ENCODE measurements at places on chromosomes 6 and 20.

DNA sequence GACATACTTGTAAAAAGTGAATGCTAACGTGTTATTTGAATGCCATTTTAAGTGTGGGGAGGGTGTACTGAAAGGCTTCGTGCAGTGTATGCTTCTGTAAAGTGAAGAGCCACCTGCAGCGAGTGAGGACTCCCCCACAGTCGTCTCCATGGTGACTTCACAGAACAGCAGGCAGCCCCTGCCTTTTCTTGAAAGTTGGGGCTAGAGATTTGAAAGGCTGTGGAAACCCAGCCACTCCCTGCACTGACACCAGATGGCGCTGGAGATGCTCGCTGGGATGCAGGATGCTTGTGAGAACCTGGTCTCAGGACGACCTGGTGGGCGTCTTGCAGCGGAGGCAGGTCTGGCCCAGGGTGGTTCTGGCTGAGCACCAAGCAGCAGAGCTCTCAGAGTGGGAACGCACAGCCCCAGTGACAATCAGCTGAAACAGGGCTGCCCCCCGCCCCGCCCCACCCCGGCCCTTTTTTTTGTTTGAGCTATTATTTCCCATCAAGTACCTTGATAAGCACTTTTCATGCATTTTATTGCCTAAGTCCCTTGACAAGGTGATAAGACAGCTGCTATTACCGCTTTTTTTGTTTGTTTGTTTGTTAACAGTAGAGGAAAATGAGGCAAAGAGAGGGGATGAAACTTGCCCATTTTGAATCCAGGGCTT lies 150.3 kb downstream of the SYCP2 start:
- no peak for DNase-seq

DNA sequence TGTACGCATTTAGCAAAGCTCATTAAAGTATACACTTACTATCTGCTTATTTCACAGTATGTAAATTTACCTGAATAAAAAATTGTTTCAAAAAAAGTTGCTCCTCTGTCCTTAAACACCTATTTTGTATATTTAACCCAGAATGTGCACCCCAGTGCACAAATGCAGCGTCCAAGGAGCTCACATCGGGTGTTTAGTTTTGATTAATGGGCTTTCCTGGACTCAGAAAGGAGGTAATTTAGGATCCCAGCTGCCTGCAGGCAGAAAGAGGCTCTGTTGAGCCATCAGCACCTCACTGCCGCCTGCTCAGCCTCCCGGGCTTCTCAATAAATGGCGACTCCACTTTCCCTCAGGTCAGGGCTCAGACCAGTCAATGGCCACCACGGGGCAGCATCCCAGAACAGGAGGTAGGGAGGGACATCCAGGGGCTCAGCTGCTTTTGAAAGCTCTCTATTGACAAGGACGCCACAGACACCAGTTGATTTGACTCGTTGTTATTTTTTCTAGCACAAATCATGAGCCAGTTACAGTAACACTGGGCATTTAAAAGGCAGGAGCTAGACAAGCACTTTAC lies 70.2 kb upstream of the TBC1D7 start:
- DNase-seq, result no peak

GRCh38 chr6:87349896-87350295 lies 5.3 kb downstream of the C6orf163 start:
- DNase-seq, result no peak

GRCh38 chr6:117397536-117398227 lies 28.1 kb downstream of the ROS1 start:
- DNase-seq, result no peak

DNA sequence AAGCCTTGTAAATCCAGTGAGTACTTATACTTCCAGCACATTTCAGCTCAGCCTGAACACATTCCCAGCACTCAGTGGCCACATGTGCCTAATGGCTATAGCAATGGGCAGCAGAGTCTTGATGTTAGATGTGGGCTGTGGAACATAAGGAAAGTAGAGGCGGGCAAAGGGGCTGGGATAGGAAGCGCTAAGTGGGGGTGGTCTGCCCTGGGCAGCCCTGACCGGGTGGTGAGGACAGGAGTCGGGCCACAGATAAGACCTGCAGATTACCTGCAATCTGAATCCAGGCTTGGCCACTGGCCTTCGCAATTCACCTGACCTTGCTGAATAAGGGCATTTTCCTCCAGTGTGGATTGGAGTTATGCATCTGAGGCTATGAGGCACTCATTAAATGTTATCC lies 11.1 kb upstream of the HMGA1 start:
- DNase-seq, result no peak

DNA sequence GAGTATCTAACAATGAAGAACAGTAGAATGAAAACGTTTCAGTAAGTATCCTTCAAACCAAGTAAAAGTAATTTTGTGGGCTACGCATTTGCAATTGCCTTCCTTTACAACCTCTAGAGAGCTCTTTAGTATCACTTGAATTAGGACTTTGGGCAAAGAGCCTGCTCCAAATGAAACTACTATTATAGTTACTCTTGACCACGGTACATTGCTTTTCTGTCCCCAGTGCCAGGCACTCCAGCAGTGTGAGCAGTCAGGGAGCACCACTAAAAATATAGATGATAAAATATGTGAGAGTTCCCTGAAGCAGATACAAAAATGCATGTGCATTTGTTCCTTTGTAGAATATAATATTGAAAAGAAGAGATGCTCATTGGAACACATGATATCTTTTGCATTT lies 450.1 kb upstream of the MANEA start:
- no peak for DNase-seq

DNA sequence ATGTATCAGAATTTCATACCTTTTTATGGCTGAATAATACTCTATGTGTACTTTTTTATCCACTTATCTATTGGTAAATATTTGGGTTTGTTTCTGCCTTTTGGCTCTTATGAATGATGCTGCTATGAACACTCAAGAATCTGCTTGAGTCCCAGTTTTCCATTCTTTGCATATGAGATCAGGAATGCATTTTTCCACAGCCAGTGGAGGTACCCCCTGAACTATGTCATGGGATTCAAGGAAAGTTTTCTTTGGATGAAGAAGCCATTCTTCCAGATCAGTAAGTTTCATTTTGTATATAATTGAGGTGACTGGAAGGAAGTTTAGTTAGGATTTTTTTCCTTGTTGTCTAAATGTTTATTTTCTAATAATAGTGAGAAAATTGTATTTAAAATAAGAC lies 40.9 kb downstream of the NKX2-4 start:
- no peak for DNase-seq

DNA sequence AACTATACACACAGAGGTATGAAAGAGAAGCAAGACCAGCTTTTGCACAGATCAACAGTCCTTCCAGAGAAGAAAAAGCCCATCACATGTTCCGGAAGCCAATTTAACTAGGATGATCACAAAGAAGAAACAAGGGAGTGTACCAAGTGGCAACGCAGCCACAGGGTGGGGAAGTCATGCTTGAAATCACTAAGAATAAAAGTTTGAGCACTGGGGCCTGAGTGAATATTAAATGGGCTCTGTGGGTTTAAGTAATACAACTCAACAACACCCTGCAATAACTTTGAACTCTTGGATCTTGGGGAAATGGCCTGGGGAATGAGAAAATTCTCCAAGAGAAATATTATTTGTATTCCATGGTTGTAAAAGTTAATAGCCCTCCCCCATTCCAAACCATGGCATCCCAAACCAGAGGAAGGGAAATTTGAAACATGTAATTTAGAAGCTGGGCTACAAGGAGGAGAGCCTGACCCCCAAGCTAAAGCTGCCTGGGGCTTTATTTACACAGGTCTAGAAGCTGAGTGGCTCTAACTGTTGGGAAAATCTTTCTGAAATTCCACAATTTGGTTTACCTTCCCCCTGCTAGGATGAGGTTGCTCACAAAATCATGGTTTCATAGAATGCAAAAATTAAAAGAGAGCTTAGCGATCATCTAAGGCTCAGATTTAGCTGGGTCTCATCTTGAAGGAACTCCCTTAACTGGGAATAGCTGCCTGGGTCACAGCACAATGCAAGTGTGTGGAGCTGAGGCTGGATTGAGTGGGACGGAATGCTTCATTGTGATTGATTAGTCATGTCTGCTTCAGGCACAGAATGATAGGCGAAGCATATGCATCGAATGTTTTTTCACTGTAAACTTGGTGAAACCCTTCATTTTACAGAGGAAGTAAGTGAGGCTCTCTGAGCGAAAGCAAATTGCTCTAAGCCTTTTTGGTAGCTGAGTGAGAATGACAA lies 143.6 kb downstream of the BMP7 start:
- no peak for DNase-seq

DNA sequence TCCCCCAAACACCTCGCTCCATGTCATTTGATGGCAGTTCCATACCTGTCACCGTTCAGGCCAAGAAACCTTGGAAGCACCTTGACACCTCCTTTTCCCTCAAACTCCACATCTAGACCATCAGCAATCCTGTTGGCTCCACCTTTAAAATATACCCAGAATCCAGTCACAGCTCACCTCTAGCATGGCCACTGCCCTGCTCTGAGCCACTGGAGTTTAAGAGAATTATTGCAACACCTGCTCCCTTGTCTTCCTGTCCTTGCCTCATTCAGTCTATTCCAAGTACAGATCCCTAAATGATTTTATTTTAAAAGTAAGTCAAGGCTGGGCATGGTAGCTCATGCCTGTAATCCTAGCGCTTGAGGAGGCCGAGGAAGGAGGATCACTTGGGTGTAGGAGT lies 11.6 kb upstream of the TRIB3 start:
- DNase-seq, result no peak

DNA sequence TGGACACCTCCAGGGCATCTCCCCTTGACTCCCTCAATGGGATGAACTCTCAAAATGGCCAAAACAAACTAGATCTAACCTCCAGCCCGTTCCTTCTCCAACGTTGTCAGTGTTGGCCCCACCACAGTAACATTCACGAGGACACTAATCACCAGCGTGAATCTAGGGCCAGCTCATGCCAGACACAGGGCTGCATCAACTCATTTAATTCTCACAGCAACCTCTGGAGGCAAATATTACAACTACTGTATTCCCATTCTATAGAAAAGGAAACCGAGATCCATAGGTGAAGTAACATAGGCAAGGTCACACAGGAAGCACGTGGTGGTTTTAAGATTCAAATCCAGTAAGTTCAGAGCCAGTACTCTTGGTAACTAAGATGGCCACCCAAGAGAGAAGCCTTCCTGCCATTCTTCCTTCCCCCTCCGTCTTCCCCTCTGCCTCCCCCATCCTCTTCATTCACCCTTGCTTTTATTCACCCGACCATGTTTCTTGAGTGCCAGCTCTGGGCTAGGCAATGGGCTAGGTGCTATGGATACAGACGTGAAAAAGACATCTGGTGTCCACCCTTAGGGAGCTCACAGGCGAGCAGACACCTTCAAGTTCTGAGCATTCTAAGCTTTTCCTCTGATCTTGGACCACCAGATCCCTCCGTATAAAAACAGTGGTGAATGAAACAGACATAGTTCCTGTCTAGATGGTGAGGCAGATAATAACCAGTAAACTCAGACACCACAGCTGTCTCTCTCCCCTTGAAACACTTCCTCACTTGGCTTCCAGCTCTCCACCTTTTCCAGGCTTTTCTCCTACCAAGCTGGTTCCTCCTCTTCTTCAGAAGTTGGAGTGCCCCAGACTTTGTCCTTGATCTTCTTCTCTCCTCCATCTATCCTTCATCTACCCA lies 9.6 kb downstream of the CCM2L start:
- no peak for DNase-seq

- no peak for DNase-seq
Observed at GRCh38 chr6:156423829-156424228, 353.3 kb upstream of the ARID1B start.

- DNase-seq, result no peak
Observed at GRCh38 chr20:49460916-49461315, 21.6 kb downstream of the KCNB1 start.

GRCh38 chr20:62606551-62607201 lies 35.6 kb upstream of the SLCO4A1 start:
- DNase-seq, result no peak

GRCh38 chr6:37368961-37369320 lies 15.2 kb downstream of the RNF8 start:
- DNase-seq, result no peak

GRCh38 chr20:20780127-20780824 lies 67.8 kb upstream of the RALGAPA2 start:
- peak; percentile 32 for DNase-seq

Data from DMS 273 treated with DMSO at 0.1 percent for 48 hours (cell line).